ENCODE measurements at places on chromosomes 6 and 20. TPM values are rescaled to one million over a fixed set of nuclear protein-coding genes. Genes with fewer than 3 reads are reported as not detected.

The NMBR gene
- total RNA-seq = not detected

The LPA gene
- not detected for total RNA-seq

The MKKS gene
- 8.8 TPM for total RNA-seq

The PPP1R14C gene
- total RNA-seq = 3.6 TPM

The CD93 gene
- total RNA-seq = not detected

The LEMD2 gene
- 49.2 TPM for total RNA-seq

The OTOR gene
- total RNA-seq = not detected

The ATAT1 gene
- total RNA-seq = 4.4 TPM

The TOX2 gene
- 0.88 TPM for total RNA-seq

The MAFB gene
- 12.7 TPM for total RNA-seq

The HLA-G gene
- total RNA-seq = not detected

The SLC35D3 gene
- total RNA-seq = not detected

Data from osteoblast (primary cell).